ENCODE measurements at places on chromosomes 4 and X.
A peak's percentile ranks its signal among the peaks of the same experiment; 100 is the strongest.

- DNase-seq, result no peak
Measured at GRCh38 chrX:145630806-145631435, 186.7 kb upstream of the SLITRK2 start.

GRCh38 chr4:182478475-182478874 lies 235.3 kb downstream of the TENM3 start:
- peak; percentile 81 for DNase-seq

DNA sequence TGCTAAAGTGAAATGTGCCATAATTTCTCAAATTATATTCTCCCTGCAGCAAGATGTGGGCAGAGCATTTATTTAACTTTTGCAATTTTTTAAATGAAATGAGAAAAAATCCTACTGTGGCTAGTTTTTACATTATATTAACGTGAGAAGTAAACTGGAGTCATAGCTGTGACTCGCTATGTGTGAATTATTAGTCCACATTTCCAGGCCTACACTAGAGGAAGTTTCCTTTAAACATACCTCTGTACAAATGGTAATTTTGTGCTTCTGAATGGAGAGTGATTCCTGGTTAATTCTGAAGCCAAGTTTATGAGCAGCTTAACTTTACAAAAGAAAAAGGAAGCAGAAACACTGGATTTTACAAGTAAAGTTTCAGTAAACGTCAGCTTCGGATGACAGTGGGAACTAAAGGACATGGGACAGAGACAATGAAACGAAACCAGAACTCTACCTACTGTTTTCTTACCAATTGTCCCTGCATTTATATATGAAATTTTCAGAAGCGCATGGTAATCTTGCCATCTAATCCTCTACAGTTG lies 72.4 kb downstream of the FBXO8 start:
- no peak for DNase-seq

DNA sequence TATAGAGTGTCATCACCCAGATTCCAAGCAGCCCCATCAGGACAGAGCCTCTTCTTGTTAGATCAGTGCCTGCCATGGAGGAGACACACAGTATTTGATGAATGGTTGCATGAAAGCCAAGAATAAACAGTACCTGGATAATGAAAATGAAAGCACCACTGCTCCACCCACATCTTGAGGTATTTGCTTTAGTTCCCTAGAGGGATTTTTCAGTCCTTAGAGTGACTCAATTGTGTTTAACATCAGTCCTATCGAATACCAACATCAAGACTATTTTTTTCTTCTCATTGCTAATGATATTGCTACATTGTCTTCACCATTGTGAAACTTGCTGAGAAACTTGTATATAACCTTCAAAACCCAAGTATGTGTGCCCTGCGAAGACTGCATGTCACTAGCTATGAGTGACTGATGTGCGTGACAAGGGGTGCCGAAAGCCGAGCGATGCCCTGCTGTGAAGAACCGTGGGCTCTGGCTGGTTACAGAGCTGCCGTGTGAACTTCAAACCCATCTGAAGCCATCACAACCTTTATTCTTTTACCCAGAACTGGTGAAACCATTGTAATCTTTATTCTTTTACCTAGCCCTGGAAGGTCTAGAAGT lies 211.3 kb upstream of the FAT1 start:
- no peak for DNase-seq

DNA sequence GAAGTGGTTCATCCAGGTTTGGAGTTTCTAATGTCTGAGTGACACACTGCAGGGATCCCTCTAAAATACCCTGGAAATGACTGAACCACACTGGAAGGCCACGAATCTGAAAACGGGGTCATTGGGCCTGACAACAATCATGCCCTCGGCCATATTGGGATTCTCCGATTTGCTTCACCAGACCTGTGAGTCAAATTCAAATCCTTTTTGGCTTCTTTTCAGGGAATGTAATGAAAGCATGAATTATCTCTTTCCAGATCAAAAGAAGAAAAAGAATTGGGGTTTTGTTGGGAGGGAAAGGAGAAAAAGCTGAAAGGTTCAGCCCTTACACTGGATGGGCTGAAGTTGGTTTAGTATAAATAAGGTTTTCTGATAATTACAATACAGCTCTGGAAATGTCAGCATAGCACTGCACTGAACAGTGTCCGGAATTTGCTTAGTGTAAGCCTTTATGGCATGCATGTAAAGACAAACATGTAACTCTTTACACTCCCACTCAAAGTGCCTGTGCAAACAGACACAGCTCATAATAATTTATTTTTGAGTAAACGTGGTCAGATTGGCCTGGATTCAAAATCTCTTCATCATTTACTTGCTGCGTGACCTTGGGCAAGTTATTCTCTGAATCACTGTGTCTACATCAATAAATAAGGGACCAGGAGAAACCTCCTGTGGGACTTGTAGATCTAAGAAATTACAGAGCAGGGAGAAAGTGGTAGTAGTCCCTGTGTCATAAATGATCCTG lies 21.4 kb downstream of the CT47C1 start:
- no peak for DNase-seq

- no peak for DNase-seq
Measured at GRCh38 chr4:155408796-155409195, 32.0 kb upstream of the MAP9 start.

DNA sequence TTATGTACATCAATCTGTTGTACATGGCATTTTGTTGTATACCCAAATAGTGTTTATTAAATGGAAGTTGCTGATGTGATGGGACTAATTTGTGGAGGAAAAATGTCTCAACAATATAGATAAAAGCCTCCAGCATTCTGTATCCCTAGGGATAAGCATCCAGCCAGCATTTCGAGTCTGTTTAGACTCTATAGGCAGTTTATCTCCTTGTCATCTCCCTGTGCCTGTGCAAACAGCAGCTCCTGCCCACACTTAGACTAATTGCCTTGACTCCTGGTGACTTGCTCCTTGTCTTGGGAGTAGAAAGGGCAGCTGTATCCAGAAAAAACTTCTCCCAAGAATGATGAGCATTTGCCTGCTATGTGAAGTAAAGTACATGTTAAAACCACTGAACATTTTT lies 83.8 kb downstream of the DOCK11 start:
- DNase-seq, result no peak

DNA sequence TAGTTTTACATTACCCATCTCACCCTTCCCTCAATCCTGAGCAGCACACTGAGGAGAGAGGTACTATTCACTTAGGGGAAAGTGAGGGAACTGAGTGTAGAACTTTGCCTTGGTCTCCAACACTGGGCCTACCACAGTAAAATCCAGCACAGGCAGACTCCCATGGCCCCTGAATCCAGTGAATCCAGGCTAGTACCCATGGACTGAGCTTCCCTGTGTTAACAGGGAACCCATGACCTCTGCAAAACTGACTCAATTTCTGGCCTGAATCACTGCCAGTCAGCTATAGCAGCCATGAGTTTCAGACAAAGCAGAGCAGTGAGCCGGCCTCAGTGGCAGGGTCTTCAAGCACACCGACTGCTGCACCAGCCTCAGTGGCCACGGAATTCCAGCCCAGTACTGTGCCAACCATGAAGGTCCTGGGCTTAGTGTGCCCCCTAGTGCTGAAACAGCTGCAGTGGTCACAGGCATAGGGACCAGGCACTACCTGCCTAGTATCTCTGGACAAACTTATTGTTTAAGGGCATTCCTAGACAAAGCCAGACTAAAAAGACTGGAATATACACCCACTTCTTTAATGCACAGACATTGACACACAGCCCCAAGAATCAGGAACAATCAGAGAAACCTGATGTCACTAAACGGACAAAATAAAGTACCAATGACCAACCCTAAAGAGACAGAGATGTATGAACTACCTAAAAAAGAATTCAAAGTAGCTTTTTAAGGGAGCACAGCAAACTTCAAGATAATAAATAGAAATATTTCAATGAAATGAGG lies 127.4 kb upstream of the RPL34 start:
- peak; percentile 55 for DNase-seq

GRCh38 chr4:22130741-22131140 lies 182.2 kb upstream of the KCNIP4 start:
- DNase-seq, result no peak

GRCh38 chr4:40888933-40889332 lies 139.2 kb downstream of the NSUN7 start:
- no peak for DNase-seq

DNA sequence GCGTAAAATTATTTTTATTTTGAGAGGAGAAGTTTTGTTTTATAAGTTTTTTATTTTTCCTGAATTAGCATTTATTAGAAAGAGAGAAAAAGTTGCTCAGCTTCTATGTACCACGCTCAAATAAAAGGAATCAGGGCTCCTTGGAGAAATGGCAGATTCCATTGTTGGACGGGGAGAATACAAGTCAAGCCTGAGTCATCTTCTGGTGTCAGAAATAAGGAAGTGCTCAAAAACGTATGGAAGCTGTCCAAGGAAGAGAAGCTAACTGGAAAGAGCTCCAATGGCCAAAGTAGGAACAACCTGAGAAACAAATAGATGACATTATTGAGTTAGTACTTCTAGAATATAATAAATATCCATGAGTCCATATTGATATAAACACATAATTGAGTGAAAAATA lies 89.3 kb upstream of the NEIL3 start:
- no peak for DNase-seq

GRCh38 chr4:74391346-74391745 lies 26.4 kb downstream of the EREG start:
- no peak for DNase-seq

Measured in hematopoietic multipotent progenitor cell treated with erythropoietin and hydrocortisone succinate and interleukin-3 and kit ligand, for 4 days (in vitro differentiated cells).